CD4-positive, alpha-beta T cell treated with Interleukin-17A for 4 hours (primary cell): ENCODE measurements at places on chromosomes 6 and 20.

- DNase-seq, result no peak
These were observed 22.5 kb upstream of the NHSL1 start for GRCh38 chr6:138521790-138522189.

DNA sequence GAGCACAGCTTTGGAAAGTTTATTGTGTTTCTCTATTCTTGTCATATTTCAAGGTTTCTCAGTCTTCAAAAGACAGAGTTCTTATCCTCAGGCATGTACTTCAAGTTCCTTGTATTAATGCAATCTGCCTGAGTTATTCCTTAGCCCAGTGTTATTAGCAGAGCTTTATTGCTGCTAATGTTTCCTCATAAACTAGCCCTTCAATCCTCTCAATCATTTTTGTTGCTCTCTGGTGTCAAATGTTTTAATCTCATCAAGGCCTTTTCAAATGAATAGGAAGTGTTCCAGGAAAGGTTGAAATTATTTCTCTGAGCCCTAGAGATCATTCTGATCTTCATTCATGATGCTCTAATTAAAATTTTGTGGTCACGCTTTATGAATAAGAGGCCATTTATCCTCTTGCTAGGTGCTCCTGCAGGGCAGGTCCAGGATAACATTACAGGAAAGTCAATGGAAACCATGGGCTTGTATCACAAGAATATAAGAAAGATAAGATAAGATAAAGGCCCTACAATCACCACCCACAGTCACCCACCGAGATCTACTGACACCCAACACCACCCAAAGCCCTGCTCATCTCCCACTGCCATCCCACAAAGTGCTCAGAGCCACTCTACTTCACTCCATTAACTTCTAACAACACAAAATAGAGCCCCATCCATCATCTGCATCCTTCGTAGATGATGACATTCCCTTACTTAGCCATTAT, 125.9 kb downstream of the COL9A1 start:
- DNase-seq, result no peak

DNA sequence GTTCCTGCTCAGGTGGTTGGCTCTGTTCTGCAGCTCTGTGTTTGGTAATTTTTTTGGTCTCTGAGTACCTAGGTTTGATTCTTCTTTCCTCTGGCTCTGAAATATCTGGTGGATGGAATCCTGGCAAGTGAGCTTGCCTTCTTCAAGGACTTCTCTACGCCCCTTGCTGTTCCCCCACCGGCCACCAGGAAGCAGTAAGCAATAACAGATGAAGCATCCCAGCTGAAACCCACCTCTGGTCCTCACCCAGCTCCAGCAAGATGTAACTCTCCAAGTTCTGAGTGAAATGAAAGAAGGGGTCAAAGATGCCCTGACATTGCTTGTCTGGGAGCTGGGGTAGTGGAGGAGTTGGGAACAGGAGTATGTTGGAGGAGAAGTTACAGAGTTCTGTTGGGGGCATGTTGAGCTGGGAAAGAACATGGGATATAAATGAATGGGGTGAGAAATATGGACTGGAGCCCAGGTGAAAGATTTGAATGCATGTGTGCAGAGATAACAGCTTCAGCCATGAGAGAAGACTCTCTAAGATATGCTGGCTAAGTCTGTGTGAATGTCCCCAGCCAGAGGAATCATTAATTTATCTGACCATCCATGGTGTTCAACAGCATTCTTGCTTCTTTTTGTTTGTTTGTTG, 51.3 kb upstream of the GLP1R start:
- DNase-seq, result peak; percentile 29

DNA sequence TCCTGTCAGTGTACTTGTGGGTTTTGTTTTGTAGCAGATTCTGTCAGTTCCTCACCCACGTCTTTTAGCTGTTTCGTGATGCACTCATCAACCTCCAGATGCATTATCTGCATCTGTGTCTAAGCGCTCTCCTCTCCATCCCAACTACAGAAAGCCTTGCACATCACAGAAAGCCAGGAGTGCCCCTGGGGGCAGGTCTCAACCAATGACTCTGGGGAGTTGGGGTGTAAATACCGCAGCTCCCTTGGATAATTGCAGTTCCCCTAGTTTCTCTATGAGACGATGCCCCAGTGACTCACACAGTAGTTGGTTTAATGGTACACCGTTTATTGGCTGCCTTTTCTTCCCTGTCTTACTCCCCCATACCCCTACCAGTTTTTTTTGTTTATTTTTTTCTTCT, 158.1 kb downstream of the SOX4 start:
- DNase-seq, result no peak

DNA sequence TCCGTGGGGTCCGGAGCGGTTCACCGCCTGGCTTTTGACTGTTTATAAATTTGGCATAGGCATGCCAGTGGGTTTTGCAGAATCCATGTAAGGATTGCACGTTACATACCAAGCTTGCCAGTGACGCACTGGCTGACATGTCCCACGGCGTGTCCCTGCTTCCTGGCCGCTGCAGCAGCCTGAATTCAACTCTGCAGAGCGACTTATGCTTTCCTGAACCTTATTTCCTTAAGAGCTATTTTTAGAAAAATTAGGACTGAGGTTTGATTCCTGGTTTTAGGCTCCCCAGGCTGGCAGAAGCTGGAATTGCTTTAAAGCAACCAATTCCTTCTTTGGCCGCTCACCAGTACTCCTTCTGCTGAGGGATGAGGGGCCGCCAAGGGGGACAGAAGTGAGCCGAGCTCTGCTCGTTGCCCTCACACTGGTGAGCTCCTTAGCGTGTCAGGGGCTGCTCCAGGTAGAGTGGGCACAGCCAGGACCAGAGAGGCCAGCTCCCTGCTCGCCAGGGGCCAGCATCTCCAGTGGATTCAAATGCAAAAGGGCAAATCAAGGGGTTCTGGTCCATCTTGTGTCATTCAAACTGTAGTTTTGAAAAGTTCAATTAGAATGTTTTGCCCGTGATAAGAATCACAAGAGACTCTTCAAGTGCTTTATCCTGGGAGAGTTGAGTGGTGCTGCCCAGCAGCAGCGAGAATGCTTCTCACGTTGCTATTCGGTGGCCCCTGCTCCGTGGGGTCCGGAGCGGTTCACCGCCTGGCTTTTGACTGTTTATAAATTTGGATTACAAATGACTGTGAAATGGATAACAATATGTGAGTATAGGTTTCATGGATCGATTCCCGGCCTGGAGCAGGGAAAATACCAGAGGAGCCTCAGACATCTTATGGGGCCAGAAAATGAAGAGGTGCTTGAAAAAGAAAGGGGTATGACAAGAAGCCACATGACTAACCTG, 17.5 kb upstream of the IRF4 start:
- no peak for DNase-seq

DNA sequence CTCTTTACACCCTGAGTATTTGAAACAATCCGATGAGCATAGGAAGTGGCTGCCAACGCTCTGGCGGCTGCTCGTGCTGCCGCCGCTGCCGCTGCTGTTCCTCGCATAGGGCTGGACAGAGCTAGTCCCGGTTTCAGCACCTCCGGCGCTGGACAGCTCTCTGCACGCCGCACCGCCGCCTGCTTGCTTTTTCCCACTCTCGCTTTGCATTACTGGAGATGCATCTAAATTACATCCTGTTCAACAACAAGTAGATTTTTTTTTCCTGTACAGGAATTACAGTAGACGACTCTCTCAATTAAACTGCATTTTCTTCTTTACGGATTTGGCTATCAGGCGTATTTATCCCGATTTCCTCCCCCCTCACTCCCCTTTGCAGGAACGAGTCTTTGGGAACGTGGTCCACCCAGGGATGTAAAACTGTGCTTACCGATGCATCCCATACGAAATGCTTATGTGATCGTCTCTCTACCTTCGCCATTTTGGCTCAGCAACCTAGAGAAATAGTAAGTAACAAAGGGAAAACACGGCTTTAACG, 563.8 kb downstream of the LMBRD1 start:
- peak; percentile 3 for DNase-seq

- no peak for DNase-seq
These were observed 30.1 kb upstream of the GJA1 start for GRCh38 chr6:121405306-121405705.

GRCh38 chr6:163123098-163123497, 291.4 kb upstream of the QKI start:
- DNase-seq, result no peak

- DNase-seq, result no peak
These were observed 7.3 kb downstream of the STK38 start for GRCh38 chr6:36539814-36540568.

DNA sequence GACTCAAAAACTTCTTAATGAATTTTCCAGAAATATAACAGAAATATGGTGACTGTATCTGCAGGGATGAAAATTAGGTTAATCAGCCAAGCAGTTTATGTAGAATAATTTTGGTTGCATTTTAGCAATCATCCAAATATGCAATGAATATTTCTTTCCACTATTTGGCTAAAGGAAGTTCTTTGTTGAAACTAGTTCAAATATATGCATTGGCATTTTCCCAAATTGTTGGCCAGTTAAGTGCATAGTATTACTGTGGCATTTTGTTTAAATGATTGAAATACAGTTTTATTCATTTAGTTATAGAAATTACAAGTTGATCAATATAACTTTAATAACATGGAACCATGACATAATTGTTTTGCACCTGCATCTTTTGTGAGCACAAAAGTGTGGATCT, 115.5 kb downstream of the DOK5 start:
- DNase-seq, result no peak

DNA sequence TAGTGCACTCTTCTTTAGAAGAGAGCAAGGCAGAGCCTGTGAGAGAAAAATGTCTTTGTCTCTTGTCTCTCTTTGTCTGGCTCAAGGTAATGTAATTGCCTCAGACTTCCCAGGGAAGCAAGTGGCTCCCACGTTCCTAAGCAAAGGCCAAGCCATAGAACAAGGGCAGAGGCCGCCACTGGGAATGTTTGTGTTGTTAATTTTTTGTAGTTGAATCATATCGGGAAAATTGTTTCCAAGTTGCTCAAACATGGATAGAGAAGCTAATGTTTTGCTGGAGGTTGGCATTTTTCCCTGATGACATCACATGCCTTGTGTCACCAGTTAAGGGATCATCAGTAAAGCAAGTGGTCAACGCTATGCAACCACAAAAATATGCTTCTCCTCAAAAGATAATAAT, 211.5 kb upstream of the FOXA2 start:
- no peak for DNase-seq

DNA sequence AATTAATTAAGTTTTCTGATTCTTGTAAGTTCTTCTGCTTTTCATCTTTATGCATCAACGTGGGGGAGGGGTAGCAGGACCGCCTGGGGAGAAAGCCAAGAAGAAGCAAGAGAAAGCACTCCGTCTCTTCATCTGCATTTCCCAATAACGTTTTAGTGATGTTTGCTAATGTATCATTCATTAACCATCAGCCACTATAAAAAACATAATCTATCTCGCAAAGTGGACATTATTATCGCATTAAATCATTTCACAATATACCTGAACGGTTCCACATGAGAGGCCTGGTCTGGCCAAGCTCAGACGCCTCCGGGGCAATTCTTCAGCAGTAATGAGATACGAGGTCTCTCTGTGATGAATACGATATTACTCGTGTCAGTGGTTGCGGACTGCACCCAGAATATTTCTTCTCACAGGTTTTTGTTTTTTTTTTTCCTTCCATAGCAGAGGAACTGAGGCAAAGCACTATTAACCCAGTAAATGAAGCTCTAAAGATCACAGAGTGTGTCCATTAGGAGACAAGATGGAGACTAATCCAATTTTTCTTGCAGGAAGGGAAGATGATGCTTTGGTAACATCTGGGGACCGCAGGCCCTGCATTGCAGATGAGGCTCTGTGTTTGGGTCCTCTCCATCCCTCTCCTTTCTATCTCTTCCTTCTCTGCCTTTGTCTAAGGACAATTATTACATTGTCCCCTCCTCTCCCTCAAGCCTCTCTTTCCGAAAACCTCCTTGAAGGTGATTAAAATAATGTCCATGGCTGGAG, 156.1 kb downstream of the SLC35B3 start:
- DNase-seq, result no peak

GRCh38 chr6:149334682-149335160, 17.2 kb downstream of the TAB2 start:
- DNase-seq, result no peak

DNA sequence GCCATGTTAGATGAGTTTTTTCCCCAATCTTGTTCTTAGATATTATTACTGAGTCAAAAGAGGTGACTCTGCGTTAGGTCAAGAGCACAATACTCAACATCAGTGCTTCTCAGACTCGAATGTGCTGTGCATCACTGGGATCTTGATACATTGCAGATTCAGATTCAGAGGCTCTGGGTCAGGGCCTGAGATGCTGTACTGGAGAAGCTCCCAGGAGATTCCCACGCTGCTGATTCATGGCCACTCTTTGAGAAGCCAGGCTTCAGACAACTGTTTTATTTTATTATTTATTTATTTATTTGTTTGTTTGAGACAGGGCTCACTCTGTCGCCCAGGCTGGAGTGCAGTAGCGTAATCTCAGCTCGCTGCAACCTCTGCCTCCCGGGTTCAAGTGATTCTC, 41.4 kb upstream of the ARID1B start:
- DNase-seq, result no peak

- DNase-seq, result no peak
These were observed 140.4 kb downstream of the SAMD5 start for GRCh38 chr6:147648916-147649315.

- DNase-seq, result no peak
These were observed 100.5 kb upstream of the SUPT3H start for GRCh38 chr6:45478240-45478639.

DNA sequence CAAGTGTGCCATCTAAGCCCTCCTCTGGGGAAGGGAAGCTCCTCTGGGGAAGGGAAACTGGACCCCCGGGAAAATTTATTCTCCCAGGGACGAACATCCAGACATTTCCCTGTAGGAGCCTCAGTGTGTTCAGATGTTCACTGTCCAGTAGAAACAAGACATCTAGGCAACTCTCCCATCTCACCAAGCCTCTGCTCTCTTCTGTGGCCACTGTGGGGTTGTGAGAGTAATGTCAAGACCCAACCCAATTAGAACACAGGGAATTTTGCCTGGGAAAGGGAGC, 3.6 kb upstream of the PTGIS start:
- no peak for DNase-seq

- DNase-seq, result no peak
These were observed 211.1 kb upstream of the RNF24 start for GRCh38 chr20:4226330-4227084.

GRCh38 chr6:87049779-87050178, 45.1 kb downstream of the CGA start:
- no peak for DNase-seq

DNA sequence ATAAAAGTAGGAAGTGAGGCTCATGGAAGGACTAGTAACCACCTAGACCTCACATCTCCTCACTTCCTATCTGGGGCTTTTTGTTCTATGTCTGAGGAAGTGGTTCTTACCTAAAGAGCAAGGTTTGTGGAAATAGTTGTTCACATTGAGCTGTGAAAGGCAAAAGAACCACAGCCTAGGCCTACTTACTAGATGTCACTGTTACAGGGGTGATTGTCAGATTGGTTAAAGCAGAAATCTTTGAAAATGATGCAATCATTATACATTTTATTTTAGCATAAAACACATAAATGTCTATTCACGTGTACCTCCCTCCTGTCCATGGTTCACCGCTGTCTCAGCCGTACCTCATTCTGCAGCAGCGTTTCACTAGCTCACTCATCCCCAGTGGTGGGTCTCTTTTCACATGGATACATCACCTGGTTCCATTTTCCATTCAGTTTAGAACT, 268.8 kb downstream of the TMEM242 start:
- peak; percentile 23 for DNase-seq

- DNase-seq, result no peak
These were observed 148.3 kb upstream of the SCGN start for GRCh38 chr6:25503686-25504085.

GRCh38 chr6:158782432-158783166, 36.6 kb downstream of the EZR start:
- DNase-seq, result no peak

GRCh38 chr6:49988900-49989299, 19.5 kb upstream of the DEFB113 start:
- no peak for DNase-seq
